SIG-M5 (cell line): ENCODE measurements at places on chromosomes 1 and 21.
A peak's percentile ranks its signal among the peaks of the same experiment; 100 is the strongest.

GRCh38 chr1:211908453-211908852 is 77.9 kb upstream of the LPGAT1 start:
- peak; percentile 72 for DNase-seq

DNA sequence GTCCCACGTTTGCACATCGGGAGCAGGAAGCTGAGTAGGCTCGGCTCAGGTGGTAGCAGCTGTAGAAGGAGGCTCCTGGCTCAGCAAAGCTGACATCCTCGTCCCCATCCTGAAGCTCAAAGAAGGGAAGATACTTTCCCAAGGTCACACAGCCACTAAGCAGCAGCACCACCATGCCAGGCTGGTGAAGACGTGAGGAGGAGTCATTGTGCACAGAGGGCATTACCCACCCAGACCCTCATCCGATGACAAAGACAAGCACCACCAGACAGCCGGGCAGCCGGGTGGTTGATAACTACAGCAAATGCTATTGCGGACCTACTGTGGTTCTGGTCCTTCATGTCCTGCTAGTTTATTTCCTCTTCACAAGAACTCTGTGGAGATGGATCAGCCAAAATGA is 186.9 kb downstream of the MATN1 start:
- no peak for DNase-seq

DNA sequence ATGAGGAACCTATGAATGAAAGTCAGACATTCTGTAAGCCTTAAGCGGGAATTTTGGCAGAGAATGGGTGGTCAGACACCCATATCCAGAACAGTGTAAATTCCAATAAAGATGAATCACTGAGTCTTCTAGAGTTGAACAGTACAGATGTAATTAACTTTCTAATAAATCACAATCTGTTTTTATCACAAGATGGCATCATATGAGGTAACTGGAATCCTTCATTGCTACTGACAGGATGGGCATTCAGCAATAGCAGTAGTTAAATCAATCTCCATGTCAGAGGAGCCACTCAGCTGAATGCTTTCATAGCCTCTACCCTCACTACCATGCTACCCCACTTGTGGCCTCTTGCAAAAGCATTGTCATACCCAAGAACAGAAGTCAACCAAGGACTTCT is 690.3 kb downstream of the AMY1C start:
- no peak for DNase-seq

DNA sequence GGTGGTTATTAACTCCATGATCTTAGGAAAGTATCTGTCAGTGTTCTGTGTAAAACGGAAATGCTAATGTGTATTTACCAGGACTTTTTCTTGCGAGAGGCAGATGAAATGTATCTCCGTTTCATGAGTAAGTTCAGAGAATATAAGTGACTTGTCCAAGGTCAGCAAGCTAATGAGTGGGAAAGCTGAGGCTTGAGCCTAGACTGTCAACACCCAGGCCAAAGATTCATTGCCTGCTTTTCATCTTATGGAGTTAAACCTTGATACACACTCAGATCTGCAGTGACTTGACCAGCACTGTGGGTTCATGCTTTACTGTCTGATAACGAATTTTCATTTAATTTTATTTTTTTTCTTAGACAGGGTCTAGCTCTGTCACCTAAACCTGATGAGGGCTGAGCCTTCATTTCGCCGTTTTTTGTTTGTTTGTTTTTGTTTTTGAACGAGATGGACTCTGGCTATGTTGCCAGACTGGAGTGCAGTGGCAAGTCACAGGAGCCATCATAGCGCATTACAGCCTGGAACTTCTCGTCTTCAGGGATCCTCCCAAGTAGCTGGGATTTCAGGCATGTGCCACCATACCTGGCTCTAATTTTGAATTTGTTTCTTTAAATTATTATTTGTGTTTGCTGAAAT is 918 bp upstream of the JTB start:
- DNase-seq: no peak

- DNase-seq: no peak
Measured at GRCh38 chr1:54339126-54339525, 67.1 kb downstream of the SSBP3 start.

- DNase-seq: no peak
Measured at GRCh38 chr1:110663241-110663640, 11.5 kb downstream of the KCNA3 start.

- DNase-seq: no peak
Measured at GRCh38 chr1:25724201-25724600, 75.8 kb upstream of the SELENON start.

GRCh38 chr21:30605968-30606367 is 5.1 kb downstream of the KRTAP22-1 start:
- no peak for DNase-seq

DNA sequence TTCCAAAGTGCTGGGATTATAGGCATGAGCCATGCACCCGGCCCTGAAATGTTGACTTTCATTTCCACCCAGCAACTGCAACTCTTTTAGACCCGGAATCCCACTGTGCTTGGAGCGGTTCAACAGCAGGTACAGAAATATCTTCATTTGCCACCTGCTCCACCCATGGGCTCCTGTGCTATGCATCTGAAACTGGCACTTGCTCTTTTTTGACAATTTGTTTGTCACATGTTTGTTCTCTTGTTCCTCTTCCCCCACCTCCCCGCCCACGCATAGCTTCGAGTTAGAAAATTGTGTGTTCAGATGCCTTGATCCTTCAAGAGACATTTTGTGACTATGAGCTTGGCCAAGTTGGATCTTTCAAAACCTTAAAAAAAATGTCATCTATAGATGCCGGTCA is 2.4 kb upstream of the IFNLR1 start:
- DNase-seq: peak; percentile 38
